Smooth muscle cell of bladder (primary cell): ENCODE measurements at places on chromosomes 12 and 14. TPM values are rescaled to one million over a fixed set of nuclear protein-coding genes. Genes with fewer than 3 reads are reported as not detected.

Gene NKX2-1
- not detected in 2 replicates for total RNA-seq

Gene RFLNA
- 0.18 and 0.28 TPM in 2 replicates for total RNA-seq

Gene HOMEZ
- total RNA-seq, result 4.0 and 6.1 TPM in 2 replicates

Gene GPR137C
- total RNA-seq, result 0.09 and 0.14 TPM in 2 replicates

Gene CCDC60
- not detected in 2 replicates for total RNA-seq

Gene MLXIP
- 28.4 and 29.8 TPM in 2 replicates for total RNA-seq

Gene SLC25A21
- 0.57 and 1.2 TPM in 2 replicates for total RNA-seq

Gene HOXC12
- total RNA-seq, result not detected in 2 replicates

Gene GALNT8
- under 0.01 and 0.18 TPM in 2 replicates for total RNA-seq

Gene VEZT
- 46.4 and 56.2 TPM in 2 replicates for total RNA-seq

Gene SERPINA12
- total RNA-seq, result not detected in 2 replicates

Gene TAS2R9
- total RNA-seq, result not detected in 2 replicates

Gene LRRC10
- under 0.01 TPM in 1 of 2 replicates, not detected in the other for total RNA-seq

Gene ACRBP
- 0.28 and 0.37 TPM in 2 replicates for total RNA-seq

Gene DHH
- under 0.01 and 0.09 TPM in 2 replicates for total RNA-seq

Gene TNS2
- 23.2 and 37.3 TPM in 2 replicates for total RNA-seq

Gene SPRING1
- total RNA-seq, result 12.1 and 17.5 TPM in 2 replicates

Gene NINJ2
- 1.8 and 3.1 TPM in 2 replicates for total RNA-seq

Gene ACSS3
- 14.5 and 22.3 TPM in 2 replicates for total RNA-seq

Gene TMEM132C
- not detected in 2 replicates for total RNA-seq

Gene DGKA
- 18.8 and 25.6 TPM in 2 replicates for total RNA-seq

Gene LRTM2
- total RNA-seq, result not detected in 2 replicates

Gene PLEKHG3
- total RNA-seq, result 5.0 and 5.1 TPM in 2 replicates

Gene DBX2
- not detected in 2 replicates for total RNA-seq

Gene CLEC4D
- not detected in 2 replicates for total RNA-seq

Gene CLMN
- 1.9 and 2.1 TPM in 2 replicates for total RNA-seq

Gene NXPH4
- total RNA-seq, result 0.28 and 0.65 TPM in 2 replicates

Gene LRP1-AS
- not detected in 2 replicates for total RNA-seq

Gene CIDEB
- total RNA-seq, result 1.00 and 1.8 TPM in 2 replicates

Gene KERA
- not detected in 2 replicates for total RNA-seq

Gene NDRG2
- 0.09 TPM in 1 of 2 replicates, not detected in the other for total RNA-seq

Gene ENDOU
- total RNA-seq, result not detected in 2 replicates

Gene PPP1R1A
- not detected in 2 replicates for total RNA-seq

Gene PZP
- total RNA-seq, result not detected in 2 replicates

Gene TEX52
- total RNA-seq, result not detected in 2 replicates

Gene PLEKHD1
- total RNA-seq, result under 0.01 and 0.09 TPM in 2 replicates

Gene SERPINA9
- total RNA-seq, result not detected in 2 replicates

Gene TAS2R19
- total RNA-seq, result 4.0 and 4.1 TPM in 2 replicates

Gene IL26
- not detected in 2 replicates for total RNA-seq

Gene CAPZA3
- 0.14 TPM in 1 of 2 replicates, not detected in the other for total RNA-seq

Gene NEUROD4
- total RNA-seq, result not detected in 2 replicates

Gene GPRC5D
- total RNA-seq, result not detected in 2 replicates

Gene HSPB8
- 9.8 and 18.1 TPM in 2 replicates for total RNA-seq

Gene CATSPERB
- total RNA-seq, result not detected in 2 replicates

Gene CLEC9A
- not detected in 2 replicates for total RNA-seq

Gene AACS
- 29.4 and 31.2 TPM in 2 replicates for total RNA-seq

Gene PRICKLE1
- 4.3 and 14.6 TPM in 2 replicates for total RNA-seq

Gene ZFYVE1
- 14.6 and 19.6 TPM in 2 replicates for total RNA-seq

Gene SLC5A8
- not detected in 2 replicates for total RNA-seq
